Suprapubic skin (tissue), 4 donors: ENCODE measurements at places on chromosomes 5 and 9.

DNA sequence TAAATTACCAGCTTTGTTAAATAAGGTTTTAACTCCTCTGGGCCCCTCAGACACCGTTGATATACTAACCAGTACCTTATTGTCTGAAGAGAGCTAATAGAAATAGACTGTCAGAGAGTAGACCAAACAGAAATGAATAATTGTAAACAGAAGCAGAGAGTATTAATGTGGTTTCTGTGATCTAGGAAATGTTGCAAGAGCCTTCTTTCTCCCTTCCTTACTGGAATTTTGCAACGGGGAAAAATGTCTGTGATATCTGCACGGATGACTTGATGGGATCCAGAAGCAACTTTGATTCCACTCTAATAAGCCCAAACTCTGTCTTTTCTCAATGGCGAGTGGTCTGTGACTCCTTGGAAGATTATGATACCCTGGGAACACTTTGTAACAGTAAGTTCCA lies 5.1 kb downstream of the TYRP1 start:
- no peak for DNase-seq

DNA sequence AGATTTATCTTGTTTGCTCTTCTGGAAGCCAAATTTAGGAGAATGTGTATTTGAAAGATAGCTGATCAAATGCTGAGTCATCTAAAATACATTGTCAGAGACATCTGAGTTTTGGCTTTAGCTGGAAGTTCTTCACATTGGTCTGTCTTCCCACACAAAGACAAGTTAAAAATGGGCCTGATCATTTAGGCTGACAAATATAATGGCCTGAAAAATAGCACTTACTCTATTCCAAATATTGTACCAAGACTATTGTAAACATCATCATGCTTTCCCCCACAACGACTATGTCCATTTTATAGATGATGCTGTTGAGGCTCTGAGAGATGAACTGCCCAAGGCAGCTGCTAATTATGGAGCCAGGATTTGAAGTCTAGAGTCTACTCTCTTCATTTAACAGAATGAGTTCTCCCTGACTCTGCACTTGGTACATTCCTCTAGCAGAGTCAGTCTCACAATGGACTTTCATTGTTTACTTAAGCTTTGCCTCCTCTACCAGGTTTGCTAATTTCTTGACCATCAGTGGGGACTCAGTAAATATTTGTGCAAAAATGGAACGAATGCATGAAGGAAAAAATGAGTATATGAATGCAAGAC lies 619.4 kb upstream of the KLF4 start:
- DNase-seq = no peak

DNA sequence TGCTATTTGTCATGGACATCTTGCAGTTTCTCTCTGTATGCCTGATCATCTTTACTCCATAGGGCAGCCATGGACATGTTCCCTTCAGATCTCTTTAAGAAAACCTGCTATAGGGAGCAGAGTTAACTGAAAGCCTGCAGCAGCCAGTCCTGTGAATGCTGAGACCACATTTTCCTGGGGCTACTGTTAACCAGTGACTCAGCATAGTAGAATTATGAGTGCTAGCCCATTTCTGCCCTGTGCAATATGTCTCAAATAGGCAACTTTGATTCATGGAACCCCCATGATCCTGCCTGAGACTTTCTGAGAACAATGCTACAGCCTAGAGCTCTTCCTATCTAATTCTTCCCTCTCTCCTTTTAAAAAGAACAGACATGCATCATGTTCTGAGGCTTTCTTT lies 624.2 kb downstream of the CHSY3 start:
- DNase-seq = no peak

- DNase-seq = no peak
Measured at GRCh38 chr5:57508211-57508610, 25.6 kb upstream of the ACTBL2 start.

GRCh38 chr5:130963798-130964197 lies 201.3 kb downstream of the HINT1 start:
- no peak for DNase-seq

GRCh38 chr5:3878267-3878666 lies 282.6 kb downstream of the IRX1 start:
- no peak for DNase-seq
